Fibroblast of skin of left biceps (primary cell): ENCODE measurements at places on chromosomes 16 and 17.

DNA sequence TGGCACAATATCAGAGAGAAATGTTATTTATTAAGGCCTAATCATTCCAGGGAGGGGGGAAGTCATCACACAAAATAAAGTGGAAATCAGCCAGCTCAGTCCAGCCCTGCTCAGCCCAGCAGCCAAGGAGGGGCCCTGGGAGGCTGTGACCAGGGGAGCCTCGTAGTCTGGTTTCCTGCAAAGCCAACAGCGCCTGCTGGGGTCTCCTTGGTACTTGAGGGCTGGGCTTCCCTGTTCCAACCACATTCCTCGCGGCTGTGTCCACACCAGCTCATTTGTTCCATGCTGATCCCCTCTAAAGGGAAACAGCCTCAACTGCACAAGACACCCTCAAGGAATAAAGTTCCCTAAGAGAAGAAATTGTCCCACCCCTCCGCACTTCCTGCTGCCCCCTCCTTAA is 154.0 kb downstream of the TMEM132E start:
- no peak for DNase-seq

GRCh38 chr17:77829843-77830799 is 128.4 kb upstream of the TNRC6C start:
- DNase-seq, result no peak

GRCh38 chr16:73420676-73421075 is 372.7 kb upstream of the ZFHX3 start:
- DNase-seq, result no peak

DNA sequence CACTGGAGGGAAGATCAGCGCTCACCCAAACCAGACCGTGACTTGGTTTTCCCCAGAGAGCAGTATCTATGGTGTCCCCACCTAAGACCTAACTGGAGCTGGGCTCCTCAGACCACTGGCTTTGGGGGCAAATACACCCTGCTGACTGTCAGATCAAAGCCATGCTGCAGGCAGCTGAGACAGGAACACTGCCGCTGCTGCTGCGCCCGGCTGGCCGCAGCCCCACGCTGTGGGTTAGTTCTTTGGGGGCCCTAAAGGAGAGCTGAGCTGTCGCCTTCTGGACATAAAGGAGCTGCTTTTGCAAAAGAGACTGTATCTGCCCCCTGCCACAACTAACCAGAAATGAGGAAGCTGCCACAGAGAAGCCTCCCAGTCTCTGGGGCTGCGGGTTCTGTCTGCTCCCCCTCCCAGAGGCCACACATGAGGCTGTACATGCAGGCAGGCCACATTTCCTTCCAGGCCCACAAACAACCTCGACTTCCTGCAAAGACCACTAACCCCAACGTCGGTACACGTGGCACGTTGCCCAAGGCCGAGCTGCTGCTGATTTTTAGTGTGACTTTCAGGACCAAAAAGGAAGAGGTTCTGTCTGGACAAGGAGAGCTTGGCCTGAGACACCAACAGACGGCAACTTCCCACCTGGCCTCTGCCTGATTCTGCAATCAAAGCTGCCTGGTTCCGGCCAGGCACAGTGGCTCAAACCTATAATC is 18.2 kb upstream of the ABR start:
- no peak for DNase-seq

DNA sequence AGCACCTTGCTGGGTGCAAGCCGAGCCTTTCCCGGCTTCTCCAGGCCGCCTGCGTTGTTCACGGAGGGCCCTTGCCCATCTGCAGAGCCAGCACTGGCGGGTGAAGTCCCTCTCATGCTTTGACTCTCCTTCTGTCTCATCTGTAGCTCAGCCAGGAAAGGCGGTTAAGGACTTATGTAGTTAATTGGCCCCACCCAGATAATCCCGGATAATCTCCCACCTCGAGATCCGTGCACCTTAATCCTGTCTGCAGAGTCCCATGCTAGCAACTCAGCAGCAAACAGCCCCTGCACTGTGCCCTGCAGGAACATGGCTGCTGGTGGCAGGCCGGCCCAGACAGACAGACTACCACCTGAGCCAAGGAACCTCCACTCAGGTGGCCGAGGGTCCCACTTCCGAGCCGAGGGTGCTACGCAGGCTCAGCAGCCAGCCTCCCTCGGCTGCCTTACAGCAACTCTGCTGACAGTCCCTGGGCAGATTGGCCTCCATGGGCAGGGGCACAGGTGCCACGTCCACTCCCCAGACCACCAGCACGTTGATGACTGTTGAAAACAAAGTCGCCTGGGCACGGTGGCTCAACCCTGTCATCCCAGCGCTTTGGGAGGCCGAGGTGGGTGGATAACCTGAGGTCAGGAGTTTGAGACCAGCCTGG is 16.9 kb downstream of the RAB40C start:
- no peak for DNase-seq

DNA sequence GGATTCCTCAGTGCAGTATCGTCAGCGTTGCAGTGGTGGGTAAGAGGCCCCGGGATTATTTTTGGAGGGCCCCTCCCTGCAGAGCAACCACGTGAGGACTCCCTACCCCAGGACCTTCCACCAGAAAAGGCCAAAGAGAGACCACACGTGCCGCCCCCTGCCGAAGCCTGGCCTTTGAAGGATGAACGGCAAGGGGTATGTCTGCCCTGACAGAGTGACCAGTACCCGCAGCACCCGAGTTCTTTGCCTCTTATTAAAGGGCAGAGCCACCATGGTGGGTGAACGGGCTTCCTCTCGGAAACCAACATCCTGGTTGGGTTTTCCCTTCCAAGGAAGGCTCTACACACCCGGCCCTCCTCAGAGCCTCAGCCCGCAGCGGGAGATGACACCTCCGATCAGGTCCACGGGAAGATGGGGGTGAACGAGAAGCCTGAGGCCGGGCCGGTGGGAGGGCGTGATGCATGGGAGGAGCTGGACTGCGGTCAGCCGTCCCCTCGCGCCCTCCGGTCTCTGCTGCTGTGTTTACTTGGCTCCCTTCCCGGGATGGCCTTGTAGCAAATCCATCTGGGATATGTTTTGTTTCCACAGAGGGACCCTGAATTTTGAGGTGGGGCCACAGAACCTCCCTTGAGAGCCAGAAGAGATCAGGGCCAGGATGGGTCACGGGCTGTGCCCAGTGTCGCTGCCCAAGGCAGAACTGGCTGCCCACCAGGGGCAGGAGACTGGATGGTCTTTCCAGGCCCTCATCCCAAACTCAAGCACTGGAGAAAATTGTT is 49.1 kb downstream of the TBC1D16 start:
- DNase-seq, result no peak

- no peak for DNase-seq
Observed at GRCh38 chr16:71784093-71784492, 24.5 kb downstream of the AP1G1 start.

DNA sequence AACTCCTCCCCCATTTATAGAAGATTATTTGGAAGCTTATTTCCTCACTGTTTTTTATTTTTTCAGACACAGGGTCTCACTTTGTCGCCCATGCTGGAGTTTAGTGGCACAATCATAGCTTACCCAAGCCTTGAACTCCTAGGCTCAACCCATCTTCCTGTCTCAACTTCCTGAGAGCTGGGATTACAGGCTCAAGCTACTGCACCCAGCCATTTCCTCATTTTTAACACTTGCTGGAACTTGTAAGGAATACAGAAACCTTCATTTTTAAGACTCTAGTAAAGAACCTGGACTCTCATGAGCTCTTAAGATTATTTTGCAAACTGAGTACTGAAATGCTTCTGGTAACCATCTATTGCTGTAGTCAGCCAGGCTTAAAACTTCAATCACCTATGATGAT is 29.9 kb downstream of the KANSL1 start:
- no peak for DNase-seq

DNA sequence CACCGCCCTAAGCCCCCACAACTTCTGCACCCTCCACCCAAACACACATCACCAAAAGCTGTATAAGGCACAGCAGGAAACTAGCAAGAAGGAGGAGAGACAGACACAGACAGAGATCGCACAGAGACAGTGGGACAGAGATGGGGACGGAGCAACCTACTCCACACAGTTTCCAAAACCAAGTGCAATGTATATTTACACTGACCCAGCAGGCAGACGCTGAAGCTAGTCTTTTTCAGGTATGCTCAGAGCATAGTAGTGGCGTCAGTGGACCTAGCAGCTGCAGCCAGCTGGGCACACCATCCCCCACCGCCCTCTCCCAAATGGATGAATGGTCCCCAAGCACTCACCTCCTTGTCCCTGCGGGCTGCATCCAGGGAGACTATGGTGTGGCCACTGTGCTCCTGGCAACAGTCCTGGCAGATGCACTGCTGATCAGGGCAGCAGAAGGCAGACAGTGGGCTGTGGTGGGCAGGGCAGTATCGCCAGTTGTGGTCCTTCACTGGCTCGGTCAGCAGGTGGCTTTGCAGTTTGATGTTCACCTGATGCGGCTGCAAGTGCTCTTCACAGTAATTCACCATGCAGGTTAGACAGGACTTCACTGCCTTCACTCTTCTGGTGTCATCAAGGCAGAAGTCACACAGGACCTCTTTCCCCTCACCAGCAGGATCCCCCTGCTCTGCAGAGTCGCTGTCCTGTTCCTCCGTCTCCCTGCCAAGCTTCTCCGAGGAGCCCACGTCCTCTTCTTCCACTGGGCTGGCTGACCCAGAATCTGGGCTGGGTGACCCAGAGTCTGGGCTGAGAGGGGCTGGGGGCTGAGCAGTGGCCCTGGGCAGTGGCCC is 31.5 kb upstream of the FBXW10B start:
- DNase-seq, result no peak

- no peak for DNase-seq
Observed at GRCh38 chr16:79950932-79951719, 350.6 kb upstream of the MAF start.

GRCh38 chr17:77164483-77165091 is 23.8 kb downstream of the SEC14L1 start:
- DNase-seq, result no peak

- no peak for DNase-seq
Observed at GRCh38 chr17:57959929-57960328, 4.7 kb upstream of the CUEDC1 start.

DNA sequence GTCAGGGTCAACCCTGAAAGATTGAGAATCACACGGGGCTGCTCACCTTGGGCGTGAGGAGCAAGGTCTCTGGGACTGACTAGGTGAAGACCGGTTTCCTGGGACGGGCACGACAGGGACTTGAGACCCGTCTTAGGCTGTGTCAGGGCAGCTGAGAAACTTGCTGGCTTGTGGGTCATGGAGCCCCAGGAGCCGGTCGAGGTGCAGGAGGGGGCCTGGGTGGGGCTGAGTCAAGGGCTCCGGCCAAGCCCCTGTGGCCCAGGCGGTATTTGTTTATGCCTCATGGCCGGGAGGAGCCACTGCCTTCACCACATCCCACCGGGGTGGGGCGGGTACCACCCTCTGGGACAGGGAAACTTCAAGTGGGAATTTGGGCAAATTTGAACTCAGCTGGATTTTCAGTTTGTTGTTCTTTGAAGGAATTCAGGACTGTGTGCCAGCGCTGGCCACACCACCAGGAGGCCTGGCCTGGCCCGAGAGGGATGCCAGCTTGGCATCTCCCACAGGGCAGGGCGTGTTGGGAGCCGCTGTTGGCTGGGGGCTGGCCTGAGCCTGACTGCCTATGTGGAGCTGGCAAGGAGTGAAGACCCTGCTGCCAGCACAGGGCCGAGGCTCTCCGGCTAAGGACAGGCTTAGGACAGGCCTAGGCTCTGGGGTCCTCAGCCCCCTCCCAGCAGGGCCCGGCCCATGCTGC is 116.1 kb downstream of the METRNL start:
- DNase-seq, result no peak

- DNase-seq, result no peak
Observed at GRCh38 chr16:51497541-51498211, 346.6 kb upstream of the SALL1 start.

GRCh38 chr17:82932518-82933310 is 92.9 kb upstream of the ZNF750 start:
- no peak for DNase-seq

GRCh38 chr16:51050377-51050706 is 100.7 kb downstream of the SALL1 start:
- DNase-seq, result no peak

- no peak for DNase-seq
Observed at GRCh38 chr17:75856062-75856756, 1.1 kb upstream of the WBP2 start.

DNA sequence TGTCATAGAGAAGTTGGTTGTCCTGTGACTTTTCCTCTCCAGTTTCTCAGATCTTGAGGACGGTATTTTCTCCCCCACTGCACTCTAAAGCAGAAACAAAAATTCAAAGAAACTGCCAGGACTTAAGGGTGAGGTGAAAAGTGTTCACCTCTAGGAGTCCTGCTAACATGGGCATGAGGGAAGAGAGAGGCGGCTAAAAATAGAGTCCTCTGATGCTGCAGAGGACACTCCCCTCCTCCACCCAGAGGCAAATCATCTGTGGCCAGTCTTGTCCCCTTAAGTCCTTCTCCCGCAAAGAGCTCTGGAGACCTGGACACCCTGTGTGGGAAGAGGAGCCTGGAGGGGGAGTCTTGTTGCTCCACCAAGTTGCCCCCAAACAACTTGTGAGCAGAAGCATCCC is 4.7 kb upstream of the DDX19A start:
- DNase-seq, result no peak

DNA sequence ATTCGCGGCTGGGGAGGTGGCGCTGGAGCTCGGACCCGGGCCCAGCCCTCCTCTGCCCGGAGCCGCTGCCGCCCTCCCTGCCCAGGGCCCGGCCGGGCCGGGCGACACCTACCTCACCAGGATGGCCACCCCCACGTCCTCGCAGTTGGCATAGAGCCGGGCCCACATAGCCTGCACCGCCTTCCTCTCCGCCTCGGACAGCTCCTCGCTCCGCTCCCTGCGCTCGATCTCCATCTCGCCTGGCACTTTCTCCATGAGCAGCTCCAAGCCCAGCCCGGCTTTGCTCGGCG is 276 bp downstream of the CYGB start:
- DNase-seq, result no peak

DNA sequence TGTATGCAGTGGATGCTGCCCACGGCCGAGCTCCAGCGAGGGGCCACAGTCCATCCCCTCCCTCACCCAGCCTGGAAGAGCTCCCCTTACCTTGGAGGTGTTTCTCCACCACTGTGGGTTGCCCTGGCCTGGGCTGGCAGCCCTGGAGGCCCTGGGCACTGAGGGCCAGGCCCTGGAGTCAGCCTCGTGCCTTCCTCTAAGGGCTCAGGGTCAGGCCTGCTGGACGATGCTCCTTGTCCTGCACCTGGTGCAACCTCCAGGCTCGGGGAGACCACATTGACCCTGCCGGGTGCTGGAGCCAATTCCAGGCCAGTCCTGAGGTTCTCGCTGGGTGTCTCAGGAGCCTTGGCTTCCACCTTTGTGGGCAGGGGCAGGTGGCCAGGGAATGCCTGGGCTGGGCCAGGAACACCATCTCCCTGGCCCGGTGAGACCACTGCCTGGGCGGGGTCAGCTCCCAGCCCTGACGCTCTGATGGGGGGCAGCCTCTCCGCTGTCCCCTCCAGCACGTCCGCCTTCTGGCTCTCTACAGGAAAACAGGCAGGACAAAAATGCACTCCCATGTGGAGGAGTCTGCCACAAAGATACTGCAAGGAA is 10.4 kb downstream of the MYLK3 start:
- DNase-seq, result no peak
